H1 (cell line): ENCODE measurements at places on chromosomes 3 and 15. TPM values are rescaled to one million over a fixed set of nuclear protein-coding genes. Genes with fewer than 3 reads are reported as not detected.
A peak's percentile ranks its signal among the peaks of the same experiment; 100 is the strongest.

- DNase-seq: no peak
Observed at GRCh38 chr15:65395567-65396202, 17.9 kb upstream of the IGDCC3 start.

DNA sequence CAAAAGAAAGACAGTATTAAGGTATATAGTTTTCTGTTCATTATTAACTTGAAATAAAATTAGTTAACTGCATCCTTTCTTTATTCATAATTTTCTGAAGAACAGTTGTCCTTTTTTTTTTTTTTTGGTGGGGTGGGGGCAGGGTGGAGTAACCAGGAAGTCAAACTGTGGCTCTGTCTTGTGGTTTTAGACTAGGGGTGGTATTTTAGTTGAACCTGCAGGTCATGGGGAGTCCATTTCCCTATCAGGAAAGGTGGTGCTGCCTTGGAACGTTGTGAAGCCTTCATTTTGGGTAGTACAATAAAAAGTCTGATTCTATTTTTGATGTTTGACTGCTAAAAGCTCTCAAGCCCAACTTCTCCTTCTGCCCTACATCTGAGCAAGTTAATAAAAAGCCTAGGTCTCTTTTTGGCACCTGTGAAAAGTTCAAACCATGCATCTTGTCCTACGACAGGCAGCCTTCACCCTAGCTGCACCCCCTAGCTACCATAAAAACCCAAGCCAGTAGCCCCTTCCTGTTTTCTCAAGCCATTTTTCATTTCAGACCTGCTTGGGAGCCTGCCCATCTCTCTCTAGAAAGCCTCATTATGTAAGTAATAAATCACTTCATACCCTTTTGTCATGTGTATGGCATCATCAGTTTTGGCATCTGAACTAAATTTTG lies 31.2 kb upstream of the RIOX2 start:
- DNase-seq: no peak

DNA sequence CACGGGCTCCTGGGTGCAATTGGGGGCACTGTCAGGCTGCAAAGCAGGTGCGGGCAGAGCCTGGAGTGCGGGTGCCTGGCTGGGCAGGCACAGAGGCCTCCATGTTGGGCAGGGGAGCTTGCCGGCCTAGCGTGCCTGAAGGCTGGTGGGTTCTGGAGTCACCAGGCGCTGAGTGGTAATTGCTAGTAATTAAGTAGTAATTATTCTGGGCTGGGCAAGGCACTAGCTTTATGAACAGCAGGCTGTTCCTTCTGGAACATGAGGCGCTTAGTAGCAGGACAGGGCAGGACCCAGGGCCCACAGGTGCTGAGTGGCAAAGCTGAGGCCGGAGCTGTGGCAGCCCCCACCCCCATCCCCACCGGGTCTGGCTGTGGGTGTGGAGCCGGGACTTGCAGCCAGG lies 25.3 kb downstream of the PLXNA1 start:
- no peak for DNase-seq

DNA sequence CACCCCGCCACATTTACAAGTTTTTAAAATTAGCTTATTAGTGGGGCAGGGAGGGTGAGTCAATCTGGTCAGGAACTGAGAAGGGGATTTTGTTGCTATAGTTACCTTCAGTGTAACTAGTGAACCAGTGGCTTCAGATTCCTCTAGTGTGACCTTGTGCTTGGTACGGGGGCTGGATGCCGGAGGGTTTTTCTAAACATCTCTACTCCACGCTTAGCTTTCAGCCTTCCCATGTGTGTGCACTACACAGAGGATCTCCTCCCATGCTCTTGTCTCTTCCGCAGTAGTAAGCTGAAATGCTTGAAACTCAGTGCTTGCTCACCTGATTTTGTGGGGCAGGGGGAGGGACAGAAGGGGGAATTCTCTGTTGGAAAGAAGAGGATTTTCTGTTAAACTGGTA lies 67.9 kb upstream of the AKAP13 start:
- no peak for DNase-seq

The ABTB1 gene
- 7.0 and 9.4 TPM in 2 replicates for total RNA-seq

The GRM7 gene
- total RNA-seq: 0.24 TPM in 1 of 2 replicates, not detected in the other

DNA sequence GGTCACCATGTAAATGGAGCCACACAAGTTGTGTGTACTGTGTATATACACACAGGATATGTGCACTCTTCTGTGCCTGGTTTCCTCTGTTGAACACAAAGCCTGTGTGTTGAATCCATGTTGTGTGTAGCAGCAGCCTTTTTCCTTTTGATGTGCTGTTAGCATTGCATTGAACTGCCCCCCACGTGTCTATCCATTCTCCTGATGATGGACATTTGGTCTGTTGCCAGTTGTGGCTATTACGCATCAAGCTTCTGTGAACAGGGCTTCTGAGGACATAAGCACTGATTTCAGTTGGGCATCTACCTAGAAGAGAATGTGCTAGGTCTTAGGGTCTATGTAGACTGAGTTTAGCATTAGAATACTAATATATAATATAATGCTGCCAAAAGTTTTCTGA lies 77.4 kb downstream of the LSM3 start:
- no peak for DNase-seq

GRCh38 chr3:47849699-47850563 lies 47.0 kb downstream of the DHX30 start:
- peak; percentile 52 for DNase-seq

The DPH3 gene
- 33.0 and 40.1 TPM in 2 replicates for total RNA-seq

The CRTAP gene
- total RNA-seq: 157 and 159 TPM in 2 replicates

The USP19 gene
- total RNA-seq: 64.9 and 65.8 TPM in 2 replicates

GRCh38 chr3:16311960-16312451 lies 47.0 kb downstream of the OXNAD1 start:
- DNase-seq: no peak

DNA sequence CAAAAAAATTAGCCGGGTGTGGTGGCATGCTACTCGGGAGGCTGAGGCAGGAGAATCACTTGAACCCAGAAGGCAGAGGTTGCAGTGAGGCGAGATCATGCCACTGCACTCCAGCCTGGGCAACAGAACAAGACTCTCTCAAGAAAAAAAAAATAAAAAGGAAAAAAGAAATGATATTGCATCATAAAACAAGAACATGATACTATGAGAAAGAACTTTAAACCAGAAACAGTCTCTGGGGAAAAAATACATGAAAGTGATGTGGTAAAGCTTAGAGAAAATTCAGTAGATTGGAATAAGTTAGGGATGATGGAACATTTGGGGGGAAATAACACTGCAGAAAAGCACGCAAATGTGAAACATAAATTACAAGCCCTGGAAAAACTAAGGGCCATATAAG lies 54.7 kb downstream of the CRYGS start:
- DNase-seq: no peak

DNA sequence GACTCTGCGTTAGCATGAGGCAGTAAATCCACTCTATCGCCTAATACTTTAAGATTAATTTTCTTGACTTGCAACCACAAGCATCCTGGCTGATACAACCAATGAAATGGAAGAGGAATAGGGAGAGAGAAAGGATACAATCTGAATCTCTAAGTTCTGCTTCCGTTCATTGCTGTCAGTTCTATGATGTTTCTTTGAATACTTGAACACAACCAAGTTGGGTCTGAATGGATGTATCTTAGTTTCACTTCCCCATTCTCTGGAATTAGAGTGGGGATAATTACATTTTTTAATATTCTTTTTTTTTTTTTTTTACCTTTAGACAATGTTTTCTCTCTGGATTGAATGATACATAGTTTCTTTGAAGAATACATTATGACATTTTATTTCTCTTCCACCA lies 22.9 kb downstream of the PDE8A start:
- DNase-seq: no peak

DNA sequence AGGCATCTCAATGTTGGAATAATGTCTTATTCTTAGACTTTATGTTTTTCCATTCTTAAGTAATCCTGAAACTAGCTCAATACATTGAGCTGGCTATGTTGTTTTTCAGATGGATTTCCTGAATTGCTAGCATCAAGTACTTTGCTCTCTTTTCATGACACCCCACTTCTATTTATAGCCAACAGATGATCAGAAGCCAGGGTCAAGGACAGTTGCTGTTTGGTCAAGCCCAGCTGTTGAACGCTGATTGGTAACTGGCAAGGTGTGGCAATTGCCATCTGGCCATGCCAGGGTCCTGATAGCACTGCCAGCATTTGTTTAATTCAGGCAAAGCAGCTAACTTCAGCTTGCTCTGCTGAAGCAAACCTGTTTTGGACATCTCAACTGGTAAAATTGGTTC lies 46.2 kb upstream of the PLCL2 start:
- no peak for DNase-seq

DNA sequence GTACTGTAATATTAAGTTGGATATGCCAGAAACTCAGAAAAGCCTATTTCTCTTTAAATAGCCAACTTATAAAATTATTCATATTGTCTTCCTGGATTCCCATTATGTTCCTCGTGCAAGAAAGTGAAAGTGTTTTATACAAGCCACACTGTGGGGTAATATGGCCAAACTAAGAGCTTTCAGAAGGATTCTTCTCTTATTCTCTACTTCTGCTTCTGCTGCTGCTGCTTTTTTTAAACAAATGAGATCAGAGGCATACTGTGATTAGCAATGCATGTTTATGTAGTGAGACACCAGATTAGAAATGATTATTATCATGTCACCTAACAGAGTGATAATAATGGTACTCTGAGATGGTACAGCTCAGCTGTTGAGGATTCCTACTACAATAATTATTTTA lies 1026.5 kb upstream of the CFAP20DC start:
- no peak for DNase-seq

DNA sequence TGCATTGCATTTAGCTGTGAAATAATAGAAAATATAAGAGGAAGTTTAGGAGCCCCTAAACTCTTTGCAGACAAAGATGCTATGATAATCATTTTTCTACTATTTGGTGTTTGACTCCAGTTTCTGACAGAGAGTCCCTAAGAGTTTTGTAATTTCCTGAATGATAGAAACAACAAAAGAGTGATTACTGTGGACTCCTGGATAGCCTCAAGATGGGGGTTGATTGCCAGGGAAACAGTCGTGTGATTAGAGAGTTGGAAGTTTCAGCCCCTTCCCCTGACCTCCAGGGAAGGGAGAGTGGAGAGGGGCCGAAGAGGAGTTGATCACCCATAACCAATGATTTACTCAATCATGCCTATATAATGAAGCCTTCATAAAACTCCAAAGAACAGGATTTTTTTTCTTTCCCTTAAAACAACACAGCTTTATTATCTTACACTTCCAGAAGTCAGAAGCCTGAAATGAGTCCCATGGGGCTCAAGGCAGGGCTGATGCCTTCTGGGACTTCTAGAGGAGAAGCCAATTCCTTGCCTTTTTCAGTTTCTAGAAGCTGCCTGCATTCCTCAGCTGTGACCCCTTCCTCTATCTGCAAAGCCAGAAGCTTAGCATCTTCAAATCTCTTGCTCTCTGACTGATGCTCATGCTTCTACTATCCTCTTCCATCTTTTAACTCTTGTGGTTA lies 292.3 kb upstream of the ZPLD1 start:
- DNase-seq: no peak

DNA sequence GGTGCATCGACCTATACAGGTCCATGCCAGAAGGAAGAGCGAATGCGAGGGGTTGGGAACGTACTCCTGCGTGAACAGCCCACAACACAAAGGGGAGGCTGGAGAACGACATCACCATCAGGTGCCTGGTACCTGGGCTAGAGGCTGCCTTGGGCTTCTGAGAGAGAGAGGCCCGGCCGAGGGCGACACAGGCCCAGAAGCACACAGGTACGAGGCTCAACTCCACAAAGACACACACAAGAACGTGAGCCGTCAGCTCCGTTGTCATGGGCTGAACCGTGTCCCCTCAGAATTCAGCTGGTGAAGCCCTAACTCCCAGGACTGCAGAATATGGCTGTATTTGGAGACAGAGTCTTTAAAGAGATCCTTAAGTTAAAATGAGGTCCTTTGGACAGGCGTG lies 134.3 kb downstream of the ATP10A start:
- DNase-seq: no peak

DNA sequence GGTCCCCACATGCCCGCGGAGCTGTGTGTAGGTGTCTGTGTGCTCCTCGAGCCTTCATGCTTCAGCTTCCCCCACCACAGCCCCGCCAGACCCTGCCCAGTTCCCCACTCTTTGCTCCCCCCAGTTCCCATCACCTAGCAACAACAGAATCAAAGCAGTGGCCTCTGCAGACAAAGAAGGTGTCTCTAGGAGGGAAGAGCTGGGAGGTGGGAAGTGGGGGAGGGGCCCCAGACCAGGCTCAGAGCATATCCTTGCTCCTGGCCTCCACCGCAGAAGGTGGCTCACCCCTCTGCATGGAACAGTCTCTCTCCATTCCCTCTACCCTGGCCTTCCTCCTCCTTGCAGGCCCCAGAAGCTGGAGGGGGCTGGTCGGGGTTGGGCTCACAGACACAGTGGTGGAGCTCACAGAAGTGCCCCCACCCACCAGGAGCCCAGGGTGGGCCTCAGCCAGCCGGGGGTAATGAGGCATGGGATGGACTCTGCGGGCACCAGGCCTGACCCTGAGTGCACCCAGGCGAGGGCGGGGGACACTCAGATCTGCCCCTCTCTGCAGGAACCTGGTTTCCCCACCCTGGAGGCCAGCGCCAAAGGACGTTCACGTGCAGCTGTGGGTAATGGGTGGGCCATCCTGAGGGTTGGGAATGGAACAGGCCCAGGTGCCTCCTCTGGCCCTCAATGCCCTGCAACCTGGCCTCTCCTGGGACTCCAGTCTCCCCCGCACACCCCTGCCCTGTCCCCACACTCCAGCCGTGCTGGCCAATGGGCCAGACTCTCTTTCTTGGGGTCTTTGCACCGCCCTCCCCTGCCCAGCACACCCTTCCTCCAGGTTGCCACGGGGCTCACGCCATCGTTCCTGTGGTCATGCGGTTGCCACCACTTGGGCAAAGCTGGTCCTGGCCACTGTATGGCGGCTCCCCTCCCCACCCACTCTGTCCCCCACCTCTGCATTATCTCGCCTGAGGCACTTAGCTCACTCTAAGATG lies 53.4 kb downstream of the TPRA1 start:
- DNase-seq: no peak

The ACAD9 gene
- total RNA-seq: 28.9 and 32.8 TPM in 2 replicates

- DNase-seq: peak; percentile 9
Observed at GRCh38 chr3:109532257-109533216, 195.2 kb upstream of the DPPA4 start.

DNA sequence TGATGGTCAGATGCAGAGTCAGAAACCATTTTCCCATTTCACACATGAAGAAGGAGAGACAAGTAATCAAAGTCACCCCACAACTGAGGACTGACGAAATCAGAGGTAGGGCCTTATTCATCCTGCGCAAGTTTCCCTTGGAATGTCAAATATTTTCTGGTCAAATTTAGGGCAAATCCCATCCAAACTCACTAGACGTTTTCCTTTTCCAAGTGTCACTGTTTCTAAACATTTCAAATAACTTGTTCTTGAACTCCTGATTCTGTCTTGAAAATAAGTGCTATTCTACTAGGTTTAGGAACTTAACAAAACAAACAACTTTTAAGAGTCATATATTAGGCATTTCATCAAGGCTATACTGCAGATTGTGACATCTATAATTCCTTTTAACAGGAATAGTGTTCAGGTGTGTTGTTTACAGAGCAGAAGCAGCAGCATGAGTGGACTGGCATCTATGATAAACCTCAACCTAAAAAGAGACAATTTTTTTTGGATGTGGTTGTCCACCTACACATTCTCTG lies 40.7 kb downstream of the SUMF1 start:
- no peak for DNase-seq

The TYRO3 gene
- 96.8 and 98.8 TPM in 2 replicates for total RNA-seq

The KBTBD12 gene
- 0.17 and 0.63 TPM in 2 replicates for total RNA-seq

- DNase-seq: no peak
Observed at GRCh38 chr3:126897943-126898342, 85.0 kb upstream of the PLXNA1 start.
